ENCODE measurements at places on chromosomes 4 and X.

DNA sequence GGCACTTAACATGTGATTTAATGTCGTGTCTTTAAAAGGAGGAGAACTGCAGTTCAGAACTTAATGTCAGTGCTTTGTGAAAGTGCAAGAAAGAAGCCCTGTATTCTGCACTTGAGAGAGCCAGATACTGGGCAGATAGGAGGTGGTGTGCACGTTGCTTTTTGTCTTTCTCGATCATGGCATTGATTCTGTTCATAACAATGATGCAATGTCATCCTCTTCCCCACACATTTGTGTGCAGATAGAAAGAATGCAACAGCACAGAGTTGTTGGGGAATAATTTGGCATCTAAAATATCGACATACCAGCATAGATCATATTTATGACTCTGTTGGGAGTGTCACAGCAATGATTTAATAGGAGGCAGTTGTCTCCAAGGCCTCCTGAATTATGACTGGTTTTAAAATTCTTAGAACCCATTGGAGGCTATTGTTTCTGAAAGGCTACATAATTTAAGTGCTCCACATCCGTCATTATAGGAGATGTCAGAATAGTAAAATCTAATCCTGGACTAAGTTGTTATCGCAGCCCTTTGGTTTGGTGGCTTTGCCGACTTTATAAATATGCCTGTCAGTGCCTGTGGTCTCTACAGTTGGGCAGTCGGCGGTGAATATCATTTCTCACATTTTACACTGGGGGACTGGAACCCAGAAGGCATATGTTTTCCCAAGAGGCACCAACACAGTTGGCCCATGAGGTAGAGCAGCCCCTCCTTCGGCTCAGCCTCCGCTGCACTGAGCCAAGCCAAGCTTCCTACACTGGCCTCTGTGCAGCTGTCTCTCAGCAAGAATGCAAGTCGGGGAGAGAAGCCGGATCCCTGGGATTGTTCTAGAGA lies 124.9 kb downstream of the PTTG2 start:
- no peak for DNase-seq

DNA sequence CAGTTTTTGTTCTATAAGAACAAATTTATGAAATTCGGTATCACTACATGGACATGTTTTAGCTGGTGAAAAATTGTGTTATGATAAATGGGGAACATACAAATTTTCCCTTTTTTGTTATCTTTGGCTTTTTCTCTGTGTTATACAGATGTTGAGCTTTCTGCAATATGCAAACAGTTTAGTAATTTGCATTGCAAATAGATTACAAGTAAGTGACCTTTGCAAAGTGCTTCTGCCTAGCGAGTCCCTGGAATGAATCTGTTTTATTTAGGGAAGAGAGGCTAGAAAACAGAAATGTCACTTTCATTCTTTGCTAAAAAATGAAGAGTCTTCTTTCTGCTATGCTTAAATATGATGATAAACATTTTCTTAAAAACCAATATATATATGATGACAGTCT lies 461.0 kb downstream of the RPA4 start:
- no peak for DNase-seq

DNA sequence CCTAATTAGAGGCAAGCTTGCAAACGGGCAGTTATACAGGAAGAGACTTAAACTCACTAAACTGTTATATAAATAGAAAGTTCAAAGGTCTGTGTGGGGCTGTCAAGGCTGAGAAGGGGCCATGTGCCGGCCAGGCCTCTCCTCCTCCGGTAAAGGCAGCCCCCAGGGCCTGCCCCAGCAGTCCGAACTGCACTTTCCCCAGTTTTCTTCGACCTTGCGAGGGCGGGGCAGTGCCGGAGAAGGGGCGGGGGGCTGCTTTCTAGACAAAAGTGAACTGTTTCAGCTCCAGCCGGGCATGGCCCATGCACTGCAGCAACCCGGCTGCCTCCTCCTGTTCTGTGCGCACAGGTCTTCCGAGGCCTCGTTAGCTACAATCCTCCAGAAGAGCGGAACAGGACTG lies 4.1 kb downstream of the AFF2 start:
- no peak for DNase-seq

DNA sequence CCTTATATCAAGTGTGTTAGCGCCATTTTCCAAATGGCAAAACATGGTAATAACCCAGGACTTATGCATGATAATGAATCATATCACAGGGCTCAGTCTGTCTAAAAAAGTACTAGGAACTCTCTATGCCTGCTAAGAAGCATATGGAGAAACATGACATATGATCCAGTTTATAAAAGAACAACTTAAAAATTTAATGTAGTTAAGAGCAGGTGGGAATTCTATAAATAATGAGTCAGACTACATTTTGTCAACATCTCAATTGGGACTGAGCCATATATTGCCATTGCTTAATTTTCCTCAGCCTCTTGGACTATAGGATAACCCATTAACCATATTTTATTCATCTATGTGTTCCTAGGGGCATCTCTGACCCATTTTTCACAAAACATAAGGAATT lies 360.4 kb upstream of the AGA start:
- DNase-seq, result no peak

DNA sequence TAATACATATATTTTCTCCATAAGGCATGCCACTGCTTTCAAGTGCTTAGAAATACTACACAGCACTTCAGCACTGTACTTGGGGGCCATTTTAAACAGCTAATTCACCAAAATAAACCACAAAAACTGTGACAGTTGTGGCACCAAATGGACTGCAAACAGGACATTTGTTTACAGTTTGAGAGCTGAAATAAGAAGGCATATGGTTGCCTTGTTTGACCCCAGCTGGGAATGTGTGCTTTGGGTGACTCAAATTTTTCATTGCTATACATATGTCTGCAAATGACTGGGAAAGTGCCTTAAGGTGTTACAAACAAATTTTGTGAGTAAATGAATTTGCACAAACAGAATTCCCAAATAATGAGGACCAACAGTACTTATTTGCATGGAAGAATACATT lies 124.2 kb downstream of the BANK1 start:
- no peak for DNase-seq

DNA sequence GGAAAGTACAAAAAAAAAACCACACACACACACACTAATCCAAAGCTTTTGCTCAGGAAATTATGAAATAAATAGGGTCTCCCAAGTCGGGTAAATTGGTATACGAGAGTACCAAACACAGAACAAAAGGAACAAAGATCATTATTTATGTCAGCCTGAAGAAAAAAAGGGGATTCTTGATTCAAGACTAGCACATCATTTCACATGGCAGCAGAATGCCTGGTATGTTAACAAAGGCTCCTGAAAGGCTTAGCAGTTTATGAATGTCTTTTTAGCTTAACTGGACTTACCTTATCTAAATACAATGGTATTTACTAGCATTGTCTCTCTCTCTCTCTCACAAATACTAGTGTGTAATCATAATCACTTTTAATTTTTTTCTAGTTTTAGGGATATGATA lies 11.3 kb downstream of the RAP2C start:
- no peak for DNase-seq

DNA sequence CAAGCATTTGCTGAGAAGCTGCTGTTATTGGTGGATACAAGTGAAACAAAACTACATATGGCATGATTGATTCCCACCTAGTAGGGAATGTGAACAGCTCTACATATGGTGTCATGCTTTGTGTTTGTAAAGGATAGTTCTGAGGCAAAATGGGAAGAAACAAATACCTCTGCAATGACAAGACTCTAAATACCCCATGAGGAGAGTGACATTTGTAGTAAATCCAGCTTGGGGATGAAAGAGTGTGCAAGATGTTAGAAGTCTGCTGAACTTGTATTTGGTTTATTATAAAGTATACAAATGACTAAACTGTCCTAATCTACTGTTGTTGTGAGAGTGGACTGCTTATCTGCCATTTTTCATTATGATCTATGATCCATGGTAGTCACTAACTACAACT lies 120.8 kb upstream of the HS3ST1 start:
- DNase-seq, result no peak

- no peak for DNase-seq
Measured at GRCh38 chrX:38069273-38069672, 62.9 kb downstream of the SYTL5 start.

GRCh38 chr4:144174401-144175067 lies 34.0 kb upstream of the GYPA start:
- no peak for DNase-seq

GRCh38 chr4:75989846-75990528 lies 758 bp downstream of the SDAD1 start:
- no peak for DNase-seq

DNA sequence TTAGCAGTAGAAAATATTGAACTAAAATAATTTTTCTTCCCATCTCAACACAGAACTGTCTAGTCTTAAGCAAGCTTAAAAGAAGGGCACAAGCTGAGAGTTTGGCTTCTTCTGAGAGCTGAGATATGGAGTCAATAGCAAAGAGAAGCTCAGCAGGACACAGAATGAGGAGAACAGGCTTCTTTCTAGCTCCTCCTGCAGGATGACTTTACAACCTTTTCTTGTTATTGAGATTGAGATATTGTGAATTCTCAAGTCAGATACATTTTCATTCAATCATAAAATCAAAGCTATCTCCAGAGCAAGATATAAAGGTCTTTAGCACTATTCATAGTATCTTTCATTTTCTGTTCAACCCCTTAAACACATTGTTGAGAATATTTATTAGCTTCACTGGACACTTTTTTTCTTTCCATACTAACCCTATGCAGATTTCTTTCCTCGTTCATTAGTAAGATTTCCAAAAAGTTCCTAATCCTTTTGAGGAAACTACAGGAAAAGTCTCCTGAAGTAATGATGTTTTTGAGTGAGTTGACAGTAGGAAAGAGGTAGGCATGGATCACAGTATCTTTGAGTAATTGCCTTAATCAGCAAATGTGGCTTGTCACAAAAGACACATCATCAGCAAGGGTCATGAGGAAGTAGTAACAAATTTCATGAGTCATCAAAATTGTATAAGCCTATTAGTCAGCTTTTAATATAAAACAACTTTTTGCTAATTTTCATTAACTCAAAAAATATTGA lies 17.8 kb upstream of the CXCL3 start:
- DNase-seq, result no peak

DNA sequence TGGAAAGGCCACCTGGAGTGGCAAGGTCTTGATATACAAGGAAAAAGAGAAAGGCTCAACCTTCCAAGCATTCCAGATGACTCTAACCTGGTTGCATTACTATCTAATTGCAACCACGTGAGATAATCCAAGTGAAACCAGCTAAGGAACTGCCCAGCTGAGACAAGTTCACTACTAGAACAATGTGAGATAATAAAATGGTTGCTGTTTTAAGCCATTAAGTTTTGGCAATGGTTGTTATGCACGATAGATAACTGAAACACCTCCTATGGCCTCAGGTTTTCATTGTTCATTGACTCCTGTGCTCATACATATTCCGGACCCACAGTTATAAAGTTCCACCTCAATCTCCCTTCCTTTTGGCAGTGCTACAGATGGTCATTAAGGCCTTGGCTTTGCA lies 9.2 kb upstream of the CXorf66 start:
- no peak for DNase-seq

DNA sequence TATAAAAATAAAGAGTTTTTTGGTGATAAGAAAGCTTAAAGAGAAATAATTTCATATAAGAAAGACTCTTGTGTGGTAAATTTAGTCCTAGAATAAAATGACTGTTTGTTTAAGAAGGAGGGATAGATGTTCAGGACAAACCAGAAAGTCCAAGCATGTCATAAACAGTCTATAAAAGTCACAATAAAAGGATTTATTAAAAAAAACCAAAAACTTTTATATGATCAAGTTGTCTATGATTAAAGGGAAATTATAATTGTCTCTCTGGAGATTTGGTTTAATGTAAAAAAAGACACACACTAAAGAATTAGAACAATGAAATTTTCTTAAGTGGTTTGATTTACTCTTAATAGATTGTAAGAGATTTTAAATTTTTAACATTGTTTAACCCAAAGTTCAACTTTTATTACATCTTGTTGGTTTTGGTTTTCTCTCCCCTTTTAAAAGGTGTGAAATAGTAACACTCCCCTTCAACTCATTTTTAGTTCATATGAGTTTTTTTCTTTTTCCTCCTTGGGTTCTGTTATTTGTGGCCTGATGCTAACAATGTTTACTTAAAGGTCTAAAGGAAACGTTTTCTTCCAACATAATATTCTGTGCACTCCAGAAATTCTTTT lies 89.7 kb downstream of the PDHA2 start:
- DNase-seq, result no peak

GRCh38 chr4:146232131-146232722 lies 17.9 kb downstream of the REELD1 start:
- no peak for DNase-seq

- no peak for DNase-seq
Measured at GRCh38 chrX:107674480-107675364, 46.4 kb downstream of the PRPS1 start.

DNA sequence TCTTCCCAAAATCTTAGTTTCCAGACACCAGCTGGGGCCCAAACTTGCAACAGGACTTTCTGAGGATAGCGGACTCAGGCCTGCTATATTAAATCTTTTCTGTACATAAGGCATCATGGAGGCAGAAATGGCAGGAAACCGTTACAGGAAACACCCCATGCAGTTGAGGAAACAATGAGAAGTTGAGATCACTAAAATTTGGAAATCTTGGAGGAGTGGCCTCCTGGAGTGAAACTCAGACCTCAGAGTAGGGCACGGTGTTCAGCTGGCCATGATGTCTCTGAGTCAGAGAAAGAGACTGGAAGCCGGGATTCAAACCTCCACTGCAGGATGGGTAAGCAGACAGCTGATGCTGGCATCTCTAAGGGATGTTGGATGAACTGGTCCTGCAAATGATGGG lies 372.6 kb upstream of the CTSO start:
- no peak for DNase-seq

- no peak for DNase-seq
Measured at GRCh38 chr4:71261633-71262121, 77.1 kb upstream of the SLC4A4 start.

GRCh38 chrX:133339566-133339965 lies 75.7 kb downstream of the GPC4 start:
- no peak for DNase-seq

Measured in stimulated activated CD8-positive, alpha-beta memory T cell treated with anti-CD3 and anti-CD28 coated beads, Interleukin-7, amount 100 ng/mL, for 48 hours (primary cell).